ENCODE measurements at places on chromosomes 7 and 10.

- no peak for DNase-seq
Measured at GRCh38 chr10:91974960-91975359, 51.4 kb downstream of the BTAF1 start.

- DNase-seq, result no peak
Measured at GRCh38 chr10:100934084-100934659, 21.4 kb downstream of the SLF2 start.

GRCh38 chr7:27647046-27647445 is 15.6 kb downstream of the HIBADH start:
- no peak for DNase-seq

DNA sequence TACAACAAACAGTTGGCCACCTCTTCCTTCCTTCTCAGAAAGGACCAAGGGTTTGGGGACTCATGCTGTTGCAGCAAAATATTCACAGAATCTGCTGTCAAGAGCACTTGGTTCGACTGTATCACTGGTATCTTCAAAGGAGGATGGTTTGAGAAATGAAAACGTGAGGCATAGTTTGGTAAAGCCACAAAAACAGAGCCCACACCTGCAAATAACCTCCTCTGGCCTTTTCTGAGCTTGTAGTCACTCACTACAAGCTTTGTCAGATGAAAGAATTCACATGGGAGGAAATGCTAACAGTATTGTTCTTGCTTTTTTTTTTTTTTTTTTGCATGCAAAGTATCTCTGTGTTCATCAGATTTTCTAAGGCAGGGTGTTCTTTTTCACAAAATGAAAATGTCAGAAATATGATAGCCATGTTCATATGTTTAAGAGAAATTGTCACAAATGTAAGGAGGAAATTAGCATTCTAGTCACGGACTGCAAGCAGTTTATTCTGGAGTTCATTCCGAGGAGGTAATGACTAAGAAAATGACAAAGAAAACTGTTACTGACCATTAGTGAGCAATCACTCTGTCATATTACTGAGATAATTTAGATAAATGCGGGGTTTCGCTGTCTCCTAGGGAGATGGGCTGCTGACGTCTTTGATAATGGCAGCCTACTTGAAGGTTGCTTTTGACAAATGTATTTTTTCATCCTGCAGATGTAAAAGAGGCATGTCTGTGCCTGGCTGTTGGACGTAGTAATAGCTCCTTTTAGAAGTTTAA is 117.8 kb upstream of the MYO3A start:
- no peak for DNase-seq

DNA sequence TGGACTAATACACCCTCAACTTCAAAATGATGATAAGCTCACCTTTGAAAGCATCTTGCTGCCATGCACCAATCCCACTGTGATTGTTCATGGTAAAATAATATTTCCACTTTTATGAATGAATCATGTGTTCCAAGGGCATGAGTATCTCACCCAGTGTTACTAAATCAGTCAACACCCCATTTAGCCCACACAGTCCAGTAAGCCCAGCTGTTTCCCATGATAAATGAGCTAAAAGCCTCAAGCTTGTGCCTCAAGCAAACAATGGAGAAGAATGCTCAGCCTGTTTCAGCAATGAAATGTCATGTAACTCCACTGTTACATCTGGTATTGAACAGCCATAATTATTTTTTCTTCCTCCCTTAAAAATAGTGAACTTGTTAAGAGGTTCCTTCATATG is 442.5 kb downstream of the XPNPEP1 start:
- DNase-seq, result no peak

- DNase-seq, result no peak
Measured at GRCh38 chr10:6148908-6149307, 53.8 kb upstream of the PFKFB3 start.

DNA sequence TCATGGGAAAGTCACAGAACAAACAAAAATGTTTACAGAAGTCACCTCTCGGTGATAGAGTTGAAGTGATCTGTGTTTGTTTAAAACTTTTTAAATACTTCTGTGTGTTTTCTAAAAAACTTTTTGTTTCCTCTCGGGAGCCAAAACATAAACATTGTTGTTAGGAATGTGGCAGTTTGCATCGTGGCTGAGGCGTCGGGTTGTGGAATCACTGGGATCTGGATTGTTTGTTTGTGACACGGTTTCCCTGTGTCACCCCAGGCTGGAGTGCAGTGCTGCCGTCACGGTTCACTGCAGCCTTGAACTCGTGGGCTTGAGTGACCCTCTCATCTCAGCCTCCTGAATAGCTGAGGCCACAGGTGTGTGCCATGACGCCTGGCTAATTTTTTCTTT is 29.0 kb upstream of the SUN1 start:
- no peak for DNase-seq

DNA sequence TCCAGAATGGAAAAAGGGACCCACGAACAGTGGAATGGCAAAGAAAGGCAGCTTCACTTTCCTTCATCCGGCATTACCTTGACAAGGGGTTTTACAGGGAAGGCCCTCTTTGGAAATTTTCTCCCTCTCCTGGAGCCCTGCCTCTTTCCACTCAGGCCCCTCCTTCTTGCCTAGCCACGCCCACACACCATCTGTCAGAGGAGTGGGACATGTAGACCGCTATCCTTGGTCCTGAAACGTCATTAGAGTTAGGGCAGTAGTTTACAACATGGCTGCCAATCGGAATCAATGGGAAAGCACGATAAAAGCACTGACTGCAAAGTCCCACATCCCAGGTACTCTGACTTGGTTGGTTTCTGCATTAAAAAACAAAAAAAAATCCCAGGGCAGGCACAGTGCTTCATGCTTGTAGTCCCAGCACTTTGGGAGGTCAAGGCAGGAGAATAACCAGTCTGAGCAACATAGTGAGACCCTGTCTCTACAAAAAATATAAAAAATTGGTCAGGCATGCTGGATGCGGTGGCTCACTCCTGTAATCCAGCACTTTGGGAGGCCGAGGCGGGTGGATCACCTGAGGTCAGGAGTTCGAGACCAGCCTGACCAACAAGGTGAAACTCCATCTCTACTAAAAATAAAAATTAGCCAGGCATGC is 96.4 kb downstream of the MARCHF5 start:
- DNase-seq, result no peak
